ENCODE measurements at places on chromosomes 5 and 9. TPM values are rescaled to one million over a fixed set of nuclear protein-coding genes. Genes with fewer than 3 reads are reported as not detected.

The AFAP1L1 gene
- total RNA-seq: 10.3 TPM

- no peak for ATAC-seq
- no peak overlapping the region for H3K27ac ChIP-seq
- no peaks in the 10 kb centered on the region for H3K36me3 ChIP-seq
- H3K27me3 ChIP-seq: peaks cover 22% of the 10 kb centered on the region
- H3K4me3 ChIP-seq: no peak overlapping the region
- peaks cover 30% of the 10 kb centered on the region for H3K4me1 ChIP-seq
Measured at GRCh38 chr5:79109527-79110492, 1.8 kb upstream of the BHMT start.

The SLC45A2 gene
- total RNA-seq: not detected

The MACIR gene
- total RNA-seq: 12.2 TPM

DNA sequence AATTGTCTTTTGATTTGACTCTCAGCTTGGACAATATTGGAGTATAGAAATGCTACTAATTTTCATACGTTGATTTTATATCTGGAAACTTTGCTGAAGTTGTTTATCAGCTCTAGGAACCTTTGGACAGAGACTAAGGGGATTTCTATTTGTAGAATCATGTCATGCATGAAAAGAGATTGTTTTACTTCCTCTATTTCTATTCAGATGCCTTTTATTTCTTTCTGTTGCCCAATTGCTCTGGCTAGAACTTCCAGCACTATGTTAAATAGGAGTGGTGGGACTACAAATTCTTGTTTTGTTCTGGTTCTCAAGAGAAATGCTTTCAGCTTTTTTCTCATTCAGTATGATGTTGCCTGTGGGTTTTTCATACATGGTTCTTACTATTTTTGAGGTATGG lies 112.8 kb upstream of the CDH12 start:
- H3K27ac ChIP-seq: no peak overlapping the region
- no peak overlapping the region for H3K4me3 ChIP-seq
- H3K36me3 ChIP-seq: no peaks in the 10 kb centered on the region
- H3K4me1 ChIP-seq: no peaks in the 10 kb centered on the region
- no peaks in the 10 kb centered on the region for H3K27me3 ChIP-seq
- ATAC-seq: no peak

DNA sequence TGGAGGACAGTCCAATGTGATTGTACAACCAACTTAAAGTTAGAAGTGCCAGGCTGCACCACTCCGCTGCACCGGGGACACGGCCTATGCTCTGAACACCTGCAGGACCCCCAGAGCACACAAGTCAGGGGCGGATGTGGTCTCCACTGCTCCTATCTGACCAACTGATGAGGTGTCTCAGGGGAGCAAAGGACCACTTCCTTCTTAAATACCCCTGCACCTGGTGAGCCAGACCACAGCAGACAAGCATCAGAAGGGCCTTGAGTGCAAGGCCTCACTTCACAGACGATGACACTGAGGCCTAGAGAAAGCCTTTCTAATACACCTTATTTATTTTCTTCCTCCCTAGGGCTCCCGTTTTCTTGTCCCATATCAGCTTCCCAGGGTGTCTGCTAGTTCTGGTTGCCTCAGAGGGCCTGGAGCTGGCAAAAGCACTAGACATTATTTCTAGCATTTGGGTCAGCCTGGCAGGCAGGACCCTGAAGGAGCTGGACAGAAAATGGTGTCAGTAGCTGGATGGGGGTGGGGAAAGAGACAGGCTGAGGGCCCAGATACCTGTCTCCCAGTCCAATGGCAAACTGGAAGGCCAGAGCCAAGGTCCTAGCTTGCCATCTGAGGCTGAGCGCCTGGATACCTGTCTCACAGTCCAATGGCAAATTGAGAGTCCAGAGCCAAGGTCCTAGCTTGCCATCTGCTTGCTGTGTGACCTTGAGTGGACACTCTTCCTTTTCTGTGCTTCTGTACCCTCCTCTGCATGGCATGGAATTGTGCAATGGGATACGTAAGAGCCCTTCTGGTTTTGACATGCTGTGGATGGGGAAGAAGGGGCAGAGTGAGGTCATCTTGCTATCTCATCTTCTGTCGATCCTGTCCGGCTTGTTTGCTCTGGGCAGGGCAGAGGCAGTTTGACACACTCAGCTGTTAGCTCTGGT lies 9.0 kb downstream of the CCDC69 start:
- peaks cover 8% of the 10 kb centered on the region for H3K36me3 ChIP-seq
- ATAC-seq: peak; percentile 8
- no peak overlapping the region for H3K4me3 ChIP-seq

The C9orf153 gene
- not detected for total RNA-seq

The PCDHGA5 gene
- total RNA-seq: 12.5 TPM

- no peaks in the 10 kb centered on the region for H3K4me1 ChIP-seq
- H3K27me3 ChIP-seq: no peaks in the 10 kb centered on the region
- H3K36me3 ChIP-seq: no peaks in the 10 kb centered on the region
- no peak for ATAC-seq
- H3K27ac ChIP-seq: no peak overlapping the region
- H3K4me3 ChIP-seq: no peak overlapping the region
Measured at GRCh38 chr5:52767766-52768480, 19.8 kb upstream of the ITGA1 start.

The PCDHGA12 gene
- total RNA-seq: 5.3 TPM

The PCSK1 gene
- total RNA-seq: 1.6 TPM

- no peaks in the 10 kb centered on the region for H3K27me3 ChIP-seq
- H3K36me3 ChIP-seq: peaks cover 6% of the 10 kb centered on the region
- peak overlapping the region; percentile 88 for H3K4me3 ChIP-seq
- no peak for ATAC-seq
- H3K27ac ChIP-seq: peak overlapping the region; percentile 91
Measured at GRCh38 chr5:119452060-119452372, 281 bp upstream of the HSD17B4 start.

DNA sequence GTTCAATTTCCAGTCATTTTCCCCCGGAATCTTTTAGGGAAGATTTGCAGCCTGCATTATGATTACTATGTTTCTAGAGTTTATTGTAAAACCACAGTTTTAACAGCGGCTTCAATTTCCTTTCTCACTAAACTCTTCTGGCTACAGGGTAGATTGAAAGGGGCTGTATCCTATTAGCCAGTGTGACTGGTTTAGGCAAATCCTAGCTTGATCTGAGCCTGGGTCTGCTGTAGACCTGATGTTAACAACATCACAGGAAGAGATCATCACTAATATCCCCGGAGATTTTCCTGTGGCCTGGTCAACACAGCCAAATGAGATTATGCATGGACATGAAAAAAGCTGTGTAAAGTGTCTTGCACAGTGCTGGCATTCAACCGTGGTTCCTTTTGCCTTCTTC lies 33.4 kb downstream of the STOM start:
- H3K4me3 ChIP-seq: no peak overlapping the region
- H3K27ac ChIP-seq: no peak overlapping the region
- no peak for ATAC-seq
- H3K36me3 ChIP-seq: no peaks in the 10 kb centered on the region
- peaks cover 6% of the 10 kb centered on the region for H3K4me1 ChIP-seq
- H3K27me3 ChIP-seq: no peaks in the 10 kb centered on the region

GRCh38 chr9:107046692-107047091 lies 183.7 kb downstream of the ZNF462 start:
- H3K4me1 ChIP-seq: no peaks in the 10 kb centered on the region
- no peak for ATAC-seq
- no peaks in the 10 kb centered on the region for H3K36me3 ChIP-seq
- H3K27ac ChIP-seq: no peak overlapping the region
- no peaks in the 10 kb centered on the region for H3K27me3 ChIP-seq

The TRIP13 gene
- total RNA-seq: 3.6 TPM

The TNFSF8 gene
- 3.9 TPM for total RNA-seq

The KCNV2 gene
- not detected for total RNA-seq

- H3K4me1 ChIP-seq: peaks cover 7% of the 10 kb centered on the region
- ATAC-seq: no peak
- H3K36me3 ChIP-seq: no peaks in the 10 kb centered on the region
- H3K4me3 ChIP-seq: peak overlapping the region; percentile 32
- peaks cover 100% of the 10 kb centered on the region for H3K27me3 ChIP-seq
- no peak overlapping the region for H3K27ac ChIP-seq
Measured at GRCh38 chr5:51382521-51383130, 622 bp upstream of the ISL1 start.

The MOB3B gene
- 12.1 TPM for total RNA-seq

GRCh38 chr9:120567081-120567480 lies 12.9 kb downstream of the CDK5RAP2 start:
- H3K27me3 ChIP-seq: no peaks in the 10 kb centered on the region
- peaks cover 3% of the 10 kb centered on the region for H3K36me3 ChIP-seq
- H3K27ac ChIP-seq: no peak overlapping the region

- peak; percentile 94 for ATAC-seq
- H3K4me3 ChIP-seq: no peak overlapping the region
- no peaks in the 10 kb centered on the region for H3K36me3 ChIP-seq
- no peaks in the 10 kb centered on the region for H3K27me3 ChIP-seq
- peak overlapping the region; percentile 88 for H3K27ac ChIP-seq
- peaks cover 5% of the 10 kb centered on the region for H3K4me1 ChIP-seq
Measured at GRCh38 chr5:172795318-172795977, 24.5 kb upstream of the DUSP1 start.

DNA sequence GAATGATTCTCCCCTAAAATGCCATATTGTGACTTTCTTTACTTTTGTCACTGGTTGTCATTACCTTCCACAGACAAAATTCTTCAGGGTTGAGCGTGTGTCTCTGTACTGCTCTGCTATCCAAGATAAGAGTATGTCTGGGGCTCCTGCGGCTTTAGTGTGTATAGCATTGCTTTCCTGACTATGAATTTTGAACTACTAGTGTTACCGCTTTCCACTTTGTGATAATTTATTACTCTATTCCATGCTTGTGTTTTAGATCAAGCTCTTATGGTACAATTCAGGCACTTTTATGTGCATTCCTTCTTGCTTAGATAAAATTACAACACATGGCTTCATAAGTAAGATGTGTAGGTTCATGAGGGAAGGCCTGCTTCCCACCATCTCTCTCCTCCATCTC lies 51.5 kb upstream of the MEF2C start:
- H3K27ac ChIP-seq: no peak overlapping the region
- H3K4me1 ChIP-seq: no peaks in the 10 kb centered on the region
- no peaks in the 10 kb centered on the region for H3K27me3 ChIP-seq

- no peaks in the 10 kb centered on the region for H3K36me3 ChIP-seq
- H3K27ac ChIP-seq: no peak overlapping the region
- no peaks in the 10 kb centered on the region for H3K27me3 ChIP-seq
Measured at GRCh38 chr5:53777864-53778618, 217.6 kb downstream of the NDUFS4 start.

DNA sequence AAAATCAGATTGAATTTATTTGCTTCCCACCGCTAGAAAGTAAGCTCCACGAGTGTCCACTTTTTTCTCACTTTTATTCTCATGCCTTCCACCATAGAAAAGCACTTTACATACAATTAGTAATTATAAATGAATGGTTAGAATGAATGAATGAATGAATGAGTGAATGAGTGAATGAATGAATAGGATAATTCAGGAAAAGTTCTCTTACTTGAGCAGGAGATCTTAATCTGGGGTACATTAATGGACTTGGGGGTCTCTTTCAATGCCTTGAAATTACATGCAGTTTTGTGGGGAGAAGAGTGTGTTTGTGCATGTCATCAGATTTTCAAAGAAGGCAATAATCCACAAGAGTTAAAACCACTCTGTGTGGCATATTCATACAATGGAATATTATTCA lies 229.9 kb upstream of the NR4A3 start:
- H3K27ac ChIP-seq: no peak overlapping the region
- no peaks in the 10 kb centered on the region for H3K27me3 ChIP-seq
- no peak overlapping the region for H3K4me3 ChIP-seq
- H3K4me1 ChIP-seq: no peaks in the 10 kb centered on the region
- ATAC-seq: no peak
- no peaks in the 10 kb centered on the region for H3K36me3 ChIP-seq

DNA sequence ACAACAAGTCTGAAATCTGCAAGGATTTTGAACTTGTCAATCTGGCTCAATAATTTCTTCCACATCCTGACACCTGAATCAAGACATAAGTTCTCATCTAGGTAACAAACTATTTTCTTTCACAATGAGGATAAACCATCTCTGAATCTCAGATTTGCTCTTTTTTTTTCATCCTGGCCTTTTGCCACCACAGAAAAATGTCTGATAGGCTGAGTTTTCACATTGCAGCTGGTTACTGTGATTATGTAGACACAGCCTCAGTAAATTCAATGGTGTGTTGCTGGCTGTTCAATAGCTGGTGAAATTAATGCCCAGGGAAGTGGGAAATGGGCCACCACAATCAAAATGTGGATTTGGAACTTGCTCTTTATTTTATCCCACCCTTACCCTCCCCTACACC lies 2.8 kb upstream of the ADRA1B start:
- no peaks in the 10 kb centered on the region for H3K36me3 ChIP-seq
- H3K4me3 ChIP-seq: no peak overlapping the region
- H3K27me3 ChIP-seq: peaks cover 75% of the 10 kb centered on the region
- H3K4me1 ChIP-seq: no peaks in the 10 kb centered on the region
- no peak for ATAC-seq

DNA sequence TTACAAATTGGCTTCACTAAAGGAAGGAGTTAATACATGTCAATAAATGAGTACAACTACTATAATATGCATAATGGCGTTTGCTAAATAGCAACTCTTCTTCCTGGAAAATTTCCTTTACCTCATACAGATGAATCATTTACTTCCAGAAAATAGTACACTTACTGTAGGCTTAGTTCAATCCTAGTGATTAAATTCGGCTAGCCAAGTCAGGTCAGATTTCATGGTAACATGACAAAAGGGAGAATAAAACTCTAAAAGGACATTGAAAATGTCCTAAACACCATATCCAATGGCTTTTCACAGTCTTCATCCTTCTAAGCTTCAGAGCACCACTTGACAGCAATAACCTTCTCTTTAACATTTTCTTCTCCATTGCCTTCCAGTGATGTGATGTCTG lies 42.1 kb upstream of the ZFAND5 start:
- H3K4me1 ChIP-seq: no peaks in the 10 kb centered on the region
- ATAC-seq: no peak
- no peak overlapping the region for H3K27ac ChIP-seq
- H3K36me3 ChIP-seq: no peaks in the 10 kb centered on the region

All from gastroesophageal sphincter (tissue), 4 donors.